ENCODE measurements at places on chromosomes 5 and 9. TPM values are rescaled to one million over a fixed set of nuclear protein-coding genes. Genes with fewer than 3 reads are reported as not detected.

ECM2 gene
- 5.8 TPM for total RNA-seq

IL5 gene
- total RNA-seq = not detected

SLC6A7 gene
- not detected for total RNA-seq

CBY3 gene
- total RNA-seq = not detected
